ENCODE measurements at places on chromosomes 5 and 9.

- DNase-seq = no peak
These were observed 92.7 kb downstream of the SV2C start for GRCh38 chr5:76175821-76176403.

DNA sequence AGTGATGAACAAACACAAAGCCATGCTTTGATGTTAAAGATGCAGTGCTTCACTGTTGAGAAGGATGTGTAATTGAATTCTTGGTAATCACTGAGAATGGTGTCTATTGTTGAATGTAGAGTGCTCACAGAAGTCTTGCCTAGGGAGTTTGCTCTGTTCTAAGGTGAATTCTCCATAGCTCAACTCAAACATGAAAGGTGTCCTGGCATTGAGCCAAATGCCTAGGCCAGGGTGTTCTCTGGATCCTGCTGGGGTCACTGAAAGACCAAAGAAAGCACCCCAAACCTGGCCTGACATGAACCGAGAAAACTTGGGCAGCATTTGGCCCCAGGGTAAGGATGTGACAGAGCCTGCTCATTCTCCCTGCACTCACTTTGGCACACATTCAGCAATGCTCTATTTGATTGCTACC is 217.3 kb downstream of the ARL15 start:
- no peak for DNase-seq

GRCh38 chr5:173371400-173371799 is 43.2 kb upstream of the STC2 start:
- DNase-seq = no peak

GRCh38 chr5:63375851-63376250 is 586.4 kb downstream of the HTR1A start:
- DNase-seq = no peak

DNA sequence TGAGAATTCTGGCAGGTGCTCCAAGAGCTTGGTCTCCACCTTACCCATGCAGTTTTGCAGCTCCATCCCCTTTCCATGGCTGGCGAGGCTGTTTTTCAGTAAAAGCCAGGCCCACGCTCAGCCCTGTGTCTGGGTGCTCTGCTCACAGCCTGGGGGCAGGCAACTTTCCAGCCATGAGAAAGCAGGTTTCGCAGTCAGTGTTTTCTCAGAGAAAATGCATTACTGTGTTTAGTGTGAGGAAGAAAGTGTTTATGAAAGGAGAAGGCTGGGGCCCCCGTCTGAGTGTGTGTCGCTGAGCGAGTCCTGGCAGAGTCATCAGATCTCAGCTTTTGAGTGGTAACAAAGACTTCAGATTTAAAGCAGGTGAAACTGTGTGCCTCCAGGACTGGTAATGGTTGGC is 248.1 kb downstream of the IRX1 start:
- no peak for DNase-seq

GRCh38 chr5:144638787-144639186 is 468.1 kb downstream of the KCTD16 start:
- no peak for DNase-seq

DNA sequence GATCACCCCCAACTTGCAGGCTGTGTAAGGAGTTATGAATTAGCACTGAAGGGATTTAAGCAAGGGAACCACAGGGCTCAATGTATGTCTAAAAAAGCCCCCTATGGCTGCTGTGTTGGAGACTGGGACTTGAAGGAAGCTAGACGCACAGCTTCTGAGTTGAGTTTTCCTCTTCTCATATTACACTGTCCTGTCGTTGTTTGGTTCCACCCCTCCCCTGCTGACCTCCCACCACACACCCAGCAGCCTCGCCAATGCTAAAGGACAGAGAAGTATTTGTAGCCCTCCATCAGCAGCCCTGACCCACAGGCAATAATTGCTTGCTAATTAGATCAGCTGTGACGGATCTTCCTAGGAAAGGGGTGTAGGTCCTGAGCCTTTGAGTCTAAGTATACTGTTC is 15.1 kb upstream of the CARTPT start:
- no peak for DNase-seq

DNA sequence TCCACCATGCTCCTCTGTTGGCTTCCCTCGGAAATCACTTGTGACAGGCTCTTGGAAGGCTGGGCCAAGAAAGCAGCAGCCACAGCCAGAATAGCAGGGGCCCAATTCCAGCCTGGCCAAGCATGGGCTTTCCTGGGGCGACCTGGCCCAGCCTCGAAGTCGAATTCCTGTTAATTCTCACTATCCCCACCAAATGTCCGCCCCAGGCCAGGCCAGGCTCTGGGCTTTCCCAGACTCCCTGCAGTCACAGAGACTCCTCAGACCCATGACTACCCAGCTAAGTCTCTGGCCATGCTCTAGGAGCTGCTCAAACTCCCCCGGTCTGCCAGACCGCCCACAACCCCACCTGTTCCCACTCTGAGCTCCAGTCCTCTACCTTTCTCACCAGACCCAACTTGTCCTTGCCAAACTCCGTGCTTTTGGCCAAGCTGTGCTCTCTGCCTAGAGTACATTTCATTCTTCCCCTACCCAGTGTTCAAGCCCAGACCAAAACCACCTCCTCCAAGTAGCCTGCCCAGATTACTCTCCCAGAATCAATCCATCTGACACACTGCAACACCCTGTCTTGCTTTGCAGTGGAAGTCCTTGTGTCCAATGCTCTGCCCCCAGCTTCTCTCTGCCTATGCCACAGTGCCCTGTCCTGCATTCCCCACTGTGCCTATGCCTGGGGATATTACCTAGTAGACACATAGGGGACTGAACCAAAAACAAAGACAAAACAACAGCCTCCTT is 26.2 kb downstream of the SHB start:
- no peak for DNase-seq

- DNase-seq = no peak
These were observed 999 bp upstream of the HNRNPA0 start for GRCh38 chr5:137754961-137755762.

DNA sequence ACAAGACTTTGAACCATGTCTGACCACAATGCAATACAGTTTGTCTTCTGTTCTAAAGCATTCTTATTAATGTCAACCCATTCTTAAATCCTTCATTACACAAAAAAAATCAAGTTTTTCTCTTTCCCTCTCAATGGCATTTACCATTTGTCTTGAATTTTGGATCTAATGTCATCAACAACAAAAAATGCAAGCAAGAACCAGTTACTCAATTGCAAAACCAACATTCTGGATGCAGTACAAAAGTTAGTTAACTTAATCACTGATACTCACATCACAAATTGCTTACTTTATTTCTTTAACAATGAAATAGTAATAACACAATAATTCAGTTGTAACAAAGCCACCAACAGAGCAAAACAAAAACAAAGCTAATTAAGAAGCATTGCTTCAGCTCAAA is 6.0 kb downstream of the C9orf40 start:
- DNase-seq = no peak

GRCh38 chr9:95580812-95581761 is 64.3 kb upstream of the PTCH1 start:
- DNase-seq = no peak

DNA sequence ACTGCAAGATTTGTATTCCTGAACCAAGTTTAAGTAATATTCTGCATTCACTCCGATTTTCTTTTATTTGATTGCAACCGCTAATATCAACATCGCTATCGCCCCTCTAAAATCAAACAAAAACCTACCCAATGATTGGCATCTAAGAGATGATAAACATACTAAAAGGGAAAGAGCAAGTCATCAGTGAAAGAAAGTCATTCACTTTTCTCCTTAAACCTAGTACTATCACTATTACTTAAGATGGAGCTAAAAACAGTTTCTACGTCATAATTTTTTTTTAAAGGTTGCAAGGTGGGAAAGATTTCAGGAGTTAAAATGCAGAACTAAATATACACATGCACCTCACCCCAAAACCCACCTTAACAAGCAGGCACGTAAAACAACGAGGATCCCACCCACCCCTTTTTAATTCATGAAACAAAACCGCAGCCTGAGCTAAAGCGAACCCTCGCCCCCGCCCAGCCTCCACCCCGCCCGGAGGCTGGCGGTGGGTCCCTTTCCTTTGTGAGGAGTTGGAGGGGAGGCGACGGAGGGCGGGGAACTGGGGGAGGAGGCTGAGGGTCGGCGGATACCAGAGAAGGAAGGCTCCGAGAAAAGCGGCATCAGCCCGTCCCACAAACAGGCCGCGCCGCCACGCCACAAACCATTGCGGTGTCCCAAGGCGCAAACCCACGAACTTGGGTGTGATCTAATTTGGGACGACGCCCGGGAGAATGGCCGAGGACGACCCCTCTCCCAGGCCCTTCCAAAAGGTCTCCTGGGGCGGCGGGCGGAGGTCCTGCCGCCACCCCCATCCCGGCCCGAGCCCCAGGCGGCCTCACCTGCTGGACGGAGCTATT is 861 bp downstream of the UBQLN1 start:
- DNase-seq = no peak

DNA sequence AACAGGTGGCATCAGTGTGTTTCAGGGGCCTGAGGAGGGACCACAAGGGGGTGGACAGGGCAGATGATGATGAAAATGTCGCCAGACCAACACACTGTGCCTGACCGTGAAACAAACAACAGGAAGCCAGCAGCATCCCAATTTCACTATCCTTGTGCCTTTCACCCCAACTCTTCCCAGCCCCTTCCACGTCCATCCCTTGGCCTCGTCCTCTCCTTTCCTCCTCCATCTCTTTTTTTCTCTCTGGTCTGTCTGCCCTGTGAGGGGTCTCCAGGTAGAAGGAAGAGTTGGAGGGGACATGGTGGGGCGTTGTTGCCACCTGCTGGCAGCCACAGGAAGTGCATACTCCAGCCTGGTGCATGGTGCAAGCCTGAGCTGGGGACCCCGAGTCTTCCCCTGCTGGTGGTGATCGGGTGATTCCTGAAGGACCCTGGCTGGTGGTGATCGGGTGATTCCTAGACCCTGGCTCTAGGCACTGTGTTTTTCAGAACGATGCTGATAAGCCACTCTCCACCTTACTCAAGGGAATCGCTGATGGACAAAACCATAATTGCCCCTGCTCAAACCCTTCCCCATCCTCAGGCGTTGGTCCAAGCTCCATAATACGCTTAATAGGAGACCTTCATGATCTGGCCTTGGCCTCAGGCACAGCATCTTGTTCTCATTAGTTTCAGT is 21.7 kb upstream of the NSD1 start:
- no peak for DNase-seq

- no peak for DNase-seq
These were observed 244.3 kb upstream of the PUM3 start for GRCh38 chr9:3088219-3088618.

DNA sequence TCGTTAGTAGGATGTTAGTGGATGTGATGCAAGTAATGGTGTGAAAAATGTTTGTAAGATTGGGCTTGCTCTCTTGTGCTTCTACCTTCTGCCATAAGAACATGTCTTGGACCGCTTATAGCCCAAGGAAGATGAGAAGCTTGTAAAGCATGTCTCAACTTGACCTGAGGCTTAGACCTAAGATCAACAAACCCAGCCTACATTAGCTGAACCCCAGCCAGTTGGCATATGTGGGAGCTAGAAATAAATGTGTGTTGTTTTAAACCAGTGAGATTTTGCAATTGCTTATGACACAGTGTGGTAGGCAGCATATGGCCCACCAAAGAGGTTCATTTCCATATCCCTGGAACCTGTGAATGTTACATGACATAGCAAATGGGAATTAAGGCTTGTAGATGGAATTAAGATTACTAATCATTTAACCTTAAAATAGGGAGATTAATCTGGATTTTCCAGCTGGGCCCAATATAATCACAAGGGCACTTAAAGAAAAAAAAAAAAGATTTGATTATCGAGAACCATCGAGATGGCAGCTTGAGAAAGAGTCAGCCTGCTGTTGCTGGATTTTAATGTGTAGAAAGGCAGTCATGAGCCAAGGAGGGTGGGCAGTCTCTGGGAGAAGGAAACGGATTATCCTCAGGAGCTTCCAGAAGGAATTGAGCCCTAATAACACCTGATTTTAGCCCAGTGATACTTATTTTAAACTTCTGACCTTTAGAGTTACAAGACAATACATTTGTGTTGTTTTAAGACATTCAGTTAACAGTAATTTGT is 27.3 kb upstream of the EDIL3 start:
- DNase-seq = peak; percentile 38

GRCh38 chr9:134753191-134753590 is 111.6 kb downstream of the COL5A1 start:
- no peak for DNase-seq

DNA sequence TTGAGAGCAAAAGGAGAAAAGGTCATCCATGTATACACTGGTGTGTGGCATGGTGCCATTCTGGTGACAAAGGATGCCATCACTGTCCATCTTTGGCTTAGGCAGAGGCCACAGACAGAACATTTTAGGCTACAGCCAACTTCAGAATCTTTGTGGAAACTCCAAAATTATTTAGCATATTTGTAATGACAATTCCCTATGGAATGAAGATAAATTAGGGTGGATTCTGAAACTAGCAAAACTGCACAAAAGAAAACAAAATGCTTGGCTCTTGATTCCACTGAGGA is 92.5 kb downstream of the FBXW11 start:
- DNase-seq = no peak

GRCh38 chr9:136020206-136020605 is 59.0 kb upstream of the UBAC1 start:
- no peak for DNase-seq

DNA sequence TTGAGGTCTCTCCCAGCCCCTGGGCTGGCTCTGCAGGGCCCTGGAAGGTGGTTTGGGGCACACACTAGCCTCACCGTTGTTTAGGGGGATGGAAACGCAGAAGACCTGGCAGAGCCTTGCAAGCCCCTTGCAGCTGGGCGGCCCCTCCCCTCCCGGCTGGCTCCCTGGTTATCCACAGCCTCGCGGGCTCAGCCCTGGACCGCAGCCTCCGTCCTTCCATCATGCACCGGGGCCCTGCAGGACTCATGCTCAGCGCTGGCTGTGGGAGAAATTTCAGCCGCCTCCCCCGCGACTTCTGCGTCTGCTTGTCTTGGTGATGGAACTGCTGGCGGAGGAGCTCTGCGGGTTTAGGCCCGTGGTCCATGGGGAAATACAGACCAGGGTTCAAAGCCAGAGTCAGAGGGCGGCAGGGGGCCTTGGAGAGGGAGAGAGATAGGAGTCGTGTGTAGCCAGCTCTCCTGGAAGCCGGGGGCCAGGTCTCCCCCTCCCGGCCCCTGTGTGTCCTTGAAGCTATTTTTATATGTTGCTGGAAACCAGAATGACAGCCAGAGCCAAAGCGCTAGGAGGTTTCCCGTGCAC is 75.8 kb upstream of the IER5L start:
- DNase-seq = no peak

DNA sequence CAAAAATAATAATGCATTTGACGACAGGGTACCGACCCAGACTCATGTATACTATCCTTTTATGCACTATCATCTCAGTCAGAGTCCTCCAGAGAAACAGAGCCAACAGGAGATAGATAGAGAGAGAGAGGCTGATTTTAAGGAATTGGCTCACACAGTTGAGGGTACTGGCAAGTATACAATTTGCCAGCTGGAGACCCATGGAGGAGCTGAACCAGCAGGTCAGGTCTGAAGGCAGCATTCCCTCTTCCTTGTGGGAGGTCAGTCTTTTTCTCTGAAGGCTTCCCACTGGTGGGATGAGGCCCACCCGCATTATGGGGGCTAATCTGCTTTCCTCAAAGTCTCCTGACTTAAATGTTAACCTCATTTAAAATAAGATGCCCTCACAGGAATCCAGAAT is 17.3 kb upstream of the MED10 start:
- no peak for DNase-seq

GRCh38 chr9:114371973-114372917 is 15.5 kb downstream of the AKNA start:
- no peak for DNase-seq

- DNase-seq = peak; percentile 18
These were observed 7.0 kb upstream of the IL12B start for GRCh38 chr5:159337016-159337955.

- DNase-seq = no peak
These were observed 17.0 kb upstream of the C1QTNF3 start for GRCh38 chr5:34059977-34060376.

GRCh38 chr5:160930406-160930805 is 78.4 kb upstream of the ATP10B start:
- no peak for DNase-seq
